ENCODE measurements at places on chromosomes 13 and 19. TPM values are rescaled to one million over a fixed set of nuclear protein-coding genes. Genes with fewer than 3 reads are reported as not detected.

GRCh38 chr19:7718668-7719067 lies 13.2 kb downstream of the CLEC4G start:
- no peak for DNase-seq

- peak; percentile 58 for DNase-seq
Measured at GRCh38 chr19:44903602-44904425, 1.8 kb upstream of the APOE start.

- DNase-seq = peak; percentile 85
Measured at GRCh38 chr19:43467730-43468129, 2.3 kb upstream of the LYPD3 start.

- DNase-seq = peak; percentile 58
Measured at GRCh38 chr19:55467236-55468053, 2.9 kb upstream of the C19orf85 start.

The ADPRHL1 gene
- total RNA-seq = 0.76 TPM

DNA sequence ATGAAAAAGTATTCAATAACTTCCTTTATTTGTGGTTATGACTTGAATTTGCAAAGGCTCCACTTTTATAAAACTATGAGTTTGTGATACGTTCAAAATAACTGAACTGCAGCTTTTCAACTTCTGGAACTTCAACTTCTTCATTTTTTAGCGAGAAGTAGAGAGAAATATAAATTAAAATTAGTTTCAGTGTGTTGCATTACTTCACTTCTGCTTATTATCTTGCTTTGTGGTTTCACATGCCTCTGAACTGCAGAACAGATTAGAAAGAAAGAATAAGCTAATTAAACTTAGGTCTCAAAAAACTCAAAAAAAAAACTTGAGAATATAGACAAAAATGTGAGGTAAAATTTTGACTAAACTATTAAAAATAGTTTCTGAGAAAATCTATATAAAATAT lies 1073.4 kb downstream of the PCDH17 start:
- no peak for DNase-seq

GRCh38 chr19:23415034-23415433 lies 19.8 kb upstream of the ZNF91 start:
- no peak for DNase-seq

- DNase-seq = no peak
Measured at GRCh38 chr19:803686-804418, 6.6 kb downstream of the PTBP1 start.

GRCh38 chr19:1243768-1244692 lies 2.5 kb downstream of the ATP5F1D start:
- peak; percentile 75 for DNase-seq

Measured in M059J (cell line).